ENCODE measurements at places on chromosomes 3 and 15.

GRCh38 chr15:43285609-43286037, 18.9 kb upstream of the TGM5 start:
- peak; percentile 47 for DNase-seq

- DNase-seq: no peak
Observed at GRCh38 chr3:187955587-187955952, 198.4 kb upstream of the LPP start.

GRCh38 chr3:46214751-46215352, 6.7 kb upstream of the CCR1 start:
- DNase-seq: no peak

DNA sequence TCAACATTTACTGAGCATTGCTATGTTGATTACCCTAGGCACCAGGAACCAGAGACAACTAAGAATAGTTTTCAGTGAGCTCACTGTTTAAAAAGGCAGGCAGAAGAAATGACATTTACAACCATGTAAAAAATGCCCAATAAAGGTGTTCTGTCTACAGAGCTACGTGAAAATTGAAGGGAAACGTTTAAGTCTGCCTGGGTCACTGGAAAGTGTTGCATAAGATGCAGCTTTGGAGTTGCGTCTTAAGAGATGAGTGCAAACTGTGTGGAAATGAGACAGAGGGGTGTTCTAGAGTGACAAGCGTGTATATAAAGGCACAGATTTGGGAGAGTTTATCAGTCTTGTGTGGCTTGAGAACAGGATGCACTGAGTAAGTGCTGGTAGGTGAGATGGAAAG, 278.7 kb upstream of the GOLGA6L4 start:
- DNase-seq: no peak

- DNase-seq: no peak
Observed at GRCh38 chr3:156479604-156480003, 75.3 kb downstream of the SSR3 start.

DNA sequence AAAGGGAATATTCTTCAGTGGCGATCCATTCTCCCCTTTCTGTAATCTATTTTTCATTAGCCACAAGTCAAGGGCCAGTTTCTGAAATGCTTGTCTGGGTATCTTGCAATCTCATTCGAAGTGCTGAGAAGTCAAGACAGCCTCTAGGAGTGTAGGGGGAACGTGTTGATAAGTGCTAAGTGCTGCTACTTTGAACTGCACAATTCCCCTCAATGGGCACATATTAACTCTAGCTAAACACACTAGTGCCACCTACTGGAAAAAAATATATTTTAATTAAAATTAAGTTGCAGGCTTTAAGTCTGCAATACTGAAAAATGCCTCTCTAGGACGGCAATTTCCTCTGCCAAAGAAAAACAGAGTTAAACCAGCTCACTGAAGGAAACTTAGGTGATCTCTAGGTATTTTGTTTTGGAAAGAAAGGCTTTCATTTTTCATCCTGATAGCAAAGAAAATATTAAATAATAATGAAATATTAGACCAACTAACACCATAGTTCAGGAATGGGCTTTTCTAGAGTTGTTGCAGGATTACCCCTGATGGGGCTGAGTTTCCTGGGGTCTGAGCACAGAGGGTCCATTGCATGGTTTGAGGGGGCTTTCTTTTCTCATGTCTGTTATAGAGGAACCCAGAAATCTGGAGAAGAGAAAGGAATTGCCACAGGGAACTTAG, 181.9 kb upstream of the KBTBD8 start:
- DNase-seq: no peak

GRCh38 chr3:35067750-35068149, 571.6 kb upstream of the ARPP21 start:
- no peak for DNase-seq

DNA sequence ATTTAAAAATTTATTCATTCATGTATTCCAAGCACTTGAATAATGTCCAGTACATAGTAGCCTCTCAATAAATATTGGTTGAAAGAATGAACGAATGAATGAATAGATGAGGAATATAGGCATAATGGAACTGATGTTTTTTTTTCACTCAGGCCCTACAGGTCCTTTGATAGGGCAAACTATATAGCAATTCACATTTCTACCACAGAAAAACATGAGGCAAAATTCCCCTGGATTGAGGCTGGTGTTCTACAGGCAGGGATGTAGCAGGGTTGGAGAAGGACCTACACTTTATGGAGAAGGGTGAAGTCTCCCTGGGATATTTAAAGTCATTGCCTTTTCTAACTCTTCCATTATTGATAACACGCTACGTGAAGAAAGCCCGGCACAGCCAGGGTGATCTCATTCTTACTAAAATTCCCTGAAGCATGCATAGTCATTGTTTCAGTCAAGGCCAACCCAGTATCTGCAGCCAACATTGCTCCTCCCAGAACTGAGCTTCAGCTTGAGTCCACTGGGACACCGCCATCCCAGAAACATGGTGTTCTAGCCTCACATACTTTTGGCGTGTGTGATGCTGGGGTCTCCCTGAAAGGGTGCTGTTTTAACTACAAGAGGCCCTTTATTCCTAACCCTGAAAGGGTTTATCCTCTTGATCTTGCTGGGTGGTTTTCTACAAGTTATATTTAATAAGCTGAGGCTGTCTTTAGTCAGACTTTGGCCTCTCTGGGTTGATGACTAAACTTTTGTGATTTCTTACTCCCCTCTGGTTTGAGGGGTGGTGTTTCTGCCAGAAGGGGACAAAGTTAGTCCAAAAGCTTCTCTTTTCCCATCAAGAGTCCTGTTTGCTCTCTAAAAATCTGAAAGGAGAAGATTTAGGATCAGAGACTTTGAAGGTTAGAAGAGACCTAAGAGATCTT, 25.9 kb upstream of the FBN1 start:
- DNase-seq: no peak

DNA sequence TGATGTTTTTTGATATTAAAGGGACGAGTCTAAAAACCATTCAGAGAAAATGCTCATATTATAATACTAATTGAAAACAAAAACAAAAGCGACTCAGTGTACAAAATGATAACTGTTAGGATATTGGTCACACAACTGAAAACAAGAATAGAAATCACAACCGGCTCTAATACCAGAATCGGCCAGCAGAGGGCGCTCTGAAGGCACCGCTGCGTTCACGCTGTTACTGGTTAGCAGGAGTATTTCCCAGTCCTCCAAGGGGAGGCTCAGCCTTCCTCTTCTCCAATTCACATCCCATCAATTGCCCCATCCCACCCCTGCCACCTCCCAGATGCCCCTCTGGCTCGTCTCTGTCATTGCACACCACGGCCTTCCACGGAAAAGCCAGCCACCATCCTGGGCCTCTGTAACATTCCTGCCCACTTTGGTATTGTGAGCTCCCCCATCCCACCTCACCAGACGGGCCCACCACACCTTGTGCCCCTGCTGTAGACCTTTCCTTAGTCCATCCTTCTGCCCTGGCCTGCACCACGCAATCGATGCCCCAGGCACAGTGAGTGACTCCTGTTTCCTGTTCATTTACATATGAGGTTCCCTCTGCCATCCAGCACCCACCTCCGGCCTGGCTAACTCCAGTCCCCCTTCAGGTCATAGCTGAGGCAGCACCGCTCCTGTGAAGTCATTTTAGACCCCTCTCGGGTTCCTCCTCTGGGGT, 8.5 kb downstream of the FAM107A start:
- peak; percentile 75 for DNase-seq

DNA sequence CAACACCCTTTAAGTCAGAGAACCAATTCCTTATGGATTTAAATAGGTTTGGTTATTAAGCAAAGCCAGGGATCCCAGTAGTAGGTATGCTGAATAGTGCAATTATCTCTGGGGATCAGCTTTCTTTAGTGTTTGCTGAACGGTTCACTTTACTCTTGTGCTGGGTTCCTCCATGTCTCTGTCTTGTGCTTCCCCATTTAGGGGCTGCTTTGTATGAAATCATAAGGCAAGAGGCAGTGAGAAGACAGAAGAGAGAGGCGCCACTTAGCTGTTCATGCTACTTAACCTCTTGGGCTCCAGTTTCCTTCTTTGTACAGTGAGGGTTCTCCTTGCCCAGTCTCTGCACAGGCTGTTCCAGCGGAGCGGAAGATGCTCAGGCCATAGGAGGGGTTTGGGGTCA, 3.5 kb downstream of the ST6GAL1 start:
- no peak for DNase-seq

DNA sequence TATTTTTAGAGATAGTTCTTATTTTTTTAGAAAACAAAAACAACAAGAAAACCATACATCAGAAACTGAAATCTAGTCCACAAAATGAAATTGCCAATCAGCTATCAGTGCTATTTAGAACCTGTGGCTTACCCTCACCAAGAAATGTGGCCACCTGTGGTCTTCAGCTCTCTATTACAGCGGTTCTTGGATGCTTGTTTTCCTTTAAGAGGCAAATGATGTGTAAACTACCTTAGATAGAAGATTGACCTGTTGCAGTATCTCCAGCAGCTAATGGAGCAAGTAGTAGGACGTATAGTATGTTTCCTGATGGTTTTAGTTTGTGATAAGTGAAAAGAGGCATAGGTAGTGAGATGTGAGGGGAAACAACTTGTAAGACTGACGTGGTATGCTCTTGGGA, 21.2 kb downstream of the TFG start:
- no peak for DNase-seq

DNA sequence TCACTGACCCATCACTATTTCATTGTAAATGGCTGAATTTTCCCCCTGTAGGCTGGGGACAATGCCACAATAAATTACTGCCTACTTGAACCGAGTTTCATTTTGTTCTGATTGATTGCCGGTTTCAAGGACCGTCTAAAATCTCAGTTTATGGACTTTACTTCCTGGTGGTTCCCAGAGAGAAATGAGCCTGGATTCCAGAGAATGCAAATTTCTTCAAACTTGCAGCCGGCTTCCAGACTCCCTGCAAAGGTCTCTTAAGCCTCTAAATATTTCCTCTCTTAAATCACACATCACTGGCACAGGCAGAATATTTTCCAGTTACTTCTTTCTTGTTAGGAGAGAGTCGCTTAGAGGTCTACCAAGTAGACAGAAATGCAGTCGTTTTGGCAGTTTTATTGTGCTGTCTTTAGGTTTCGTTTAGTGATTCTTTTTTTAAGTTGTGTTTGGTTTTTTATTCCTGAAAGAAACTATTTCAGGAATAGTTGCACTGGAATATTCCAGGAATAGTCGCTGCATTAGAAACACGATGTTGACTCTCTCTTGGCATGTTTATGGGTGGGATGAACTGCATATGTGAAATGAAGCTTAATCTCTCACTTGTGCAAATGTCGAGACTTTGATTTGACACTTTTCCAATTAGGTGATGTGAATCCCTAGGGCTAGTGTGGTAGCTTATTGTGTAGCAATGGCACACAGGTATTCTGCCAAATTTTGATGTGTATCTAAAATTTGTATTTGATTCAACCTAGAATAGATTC, 284.1 kb upstream of the NR2E3 start:
- DNase-seq: no peak

- no peak for DNase-seq
Observed at GRCh38 chr15:85312486-85312885, 67.9 kb upstream of the AKAP13 start.

GRCh38 chr3:81442758-81443456, 318.5 kb downstream of the GBE1 start:
- DNase-seq: no peak

DNA sequence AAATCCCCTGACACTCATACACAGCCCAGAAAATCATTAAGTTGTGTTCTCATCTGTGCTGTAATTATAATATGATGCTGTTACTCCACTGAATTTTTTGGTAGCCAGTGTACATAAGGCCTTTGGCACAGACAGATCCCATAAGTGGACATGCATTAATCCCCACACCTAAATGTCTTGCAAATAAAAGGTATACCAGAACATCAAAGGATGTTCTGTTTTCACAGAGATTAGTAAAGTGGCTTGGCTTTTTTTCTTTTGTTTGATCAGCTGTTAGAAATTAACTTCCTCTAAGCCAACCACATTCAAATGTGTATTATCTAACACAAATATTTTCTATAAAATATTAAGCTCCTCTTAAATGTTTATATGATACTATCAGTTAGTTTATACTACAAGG, 2.7 kb downstream of the SST start:
- DNase-seq: no peak

GRCh38 chr3:150495149-150495548, 51.1 kb downstream of the SERP1 start:
- DNase-seq: no peak

GRCh38 chr15:36371509-36371908, 207.9 kb upstream of the CDIN1 start:
- no peak for DNase-seq

DNA sequence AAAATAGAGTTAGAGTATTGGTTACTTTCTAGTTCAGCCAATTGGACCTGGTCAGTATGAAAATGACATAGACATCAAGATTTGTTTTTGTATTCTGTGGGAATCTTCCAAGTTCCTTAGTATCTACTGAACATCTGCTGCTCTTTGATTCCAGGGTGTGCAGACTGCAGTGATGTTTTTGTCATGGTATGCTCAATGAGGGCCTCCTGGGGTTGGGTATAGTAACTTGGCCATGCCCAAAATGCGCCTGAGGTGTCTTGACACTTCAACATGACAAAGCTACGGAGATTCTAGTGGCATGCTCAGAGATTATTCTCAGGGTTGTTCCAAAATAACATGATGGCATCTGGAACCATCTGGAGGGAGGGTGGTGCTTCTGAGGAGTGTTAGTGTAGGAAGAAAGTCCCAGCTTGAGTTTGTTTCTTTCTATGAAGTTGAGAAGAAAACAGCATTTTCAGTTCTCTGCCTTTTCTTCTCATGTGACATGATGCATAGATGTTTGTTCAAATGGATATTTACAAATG, 313.5 kb upstream of the TBL1XR1 start:
- DNase-seq: no peak

- DNase-seq: no peak
Observed at GRCh38 chr3:40615110-40615915, 90.6 kb downstream of the ZNF621 start.

DNA sequence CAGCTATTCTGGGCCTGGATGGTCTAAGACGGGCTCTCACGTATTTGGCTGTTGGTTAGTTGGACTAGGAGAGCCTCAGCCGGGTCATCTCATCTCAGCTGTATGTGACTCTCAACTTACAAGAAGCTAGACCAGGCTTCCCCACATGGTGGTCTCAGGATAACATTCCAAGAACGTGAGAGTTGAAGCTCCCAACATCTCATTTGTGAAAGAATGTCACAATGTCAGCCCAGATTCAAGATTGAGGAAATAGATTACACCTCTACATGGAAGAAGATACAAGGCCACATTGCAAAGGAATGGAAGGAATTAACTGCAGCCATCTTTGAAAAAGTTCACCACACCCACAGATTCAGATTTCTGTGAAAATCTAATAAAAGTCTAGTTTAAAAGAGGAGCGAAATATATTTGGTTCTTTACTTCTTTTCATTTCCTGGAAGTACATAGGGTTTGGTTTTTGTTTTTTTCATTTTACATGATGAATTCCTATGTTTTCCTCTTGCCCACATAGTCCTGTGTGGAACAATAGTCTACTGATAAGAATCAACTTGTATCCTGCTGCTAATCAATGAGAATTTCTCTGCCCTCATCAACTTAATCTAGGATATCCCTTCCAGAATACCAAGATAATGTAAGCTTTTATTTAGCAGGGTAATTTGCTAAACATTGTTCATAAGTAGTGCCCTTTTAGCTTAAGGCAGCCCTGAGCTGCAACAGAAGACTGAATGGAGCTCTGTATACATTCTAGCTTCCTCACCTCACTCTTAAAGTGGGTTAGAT, 116.5 kb downstream of the CMSS1 start:
- no peak for DNase-seq

GRCh38 chr15:45435124-45435903, 57.0 kb upstream of the GATM start:
- DNase-seq: no peak

- no peak for DNase-seq
Observed at GRCh38 chr3:160006282-160007163, 17.9 kb downstream of the IL12A start.

Data from stimulated activated CD4-positive, alpha-beta T cell treated with anti-CD3 and anti-CD28 coated beads, TNF-alpha, amount 100 ng/mL, for 24 hours (primary cell).